Activated T-helper 2 cell treated with anti-CD3 and anti-CD28 coated beads, Interferon-gamma antibody, Interleukin-2, Interleukin-4, amounts not matched to agents 10 μg/mL and 5 μg/mL and 100 μg/mL, durations not matched to agents 14 hours and 24 hours and 36 hours (primary cell): ENCODE measurements at places on chromosomes 3 and 15.
A peak's percentile ranks its signal among the peaks of the same experiment; 100 is the strongest.

DNA sequence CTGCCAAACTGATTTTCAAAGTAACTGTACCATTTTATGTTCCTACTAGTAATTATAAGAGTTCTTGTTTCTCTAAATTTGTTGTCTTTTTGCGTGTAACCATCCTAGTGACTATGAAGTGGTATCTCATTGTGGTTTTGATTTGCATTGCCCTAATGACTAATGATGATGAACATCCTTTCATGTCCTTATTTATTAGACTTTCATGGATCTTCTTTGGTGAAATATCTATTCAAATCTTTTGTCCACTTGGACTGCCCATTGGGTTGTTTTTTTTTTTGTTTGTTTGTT lies 3.6 kb downstream of the OXSR1 start:
- no peaks in the 10 kb centered on the region for H3K27me3 ChIP-seq
- H3K36me3 ChIP-seq, result peaks cover 35% of the 10 kb centered on the region
- H3K27ac ChIP-seq, result peak overlapping the region; percentile 18

DNA sequence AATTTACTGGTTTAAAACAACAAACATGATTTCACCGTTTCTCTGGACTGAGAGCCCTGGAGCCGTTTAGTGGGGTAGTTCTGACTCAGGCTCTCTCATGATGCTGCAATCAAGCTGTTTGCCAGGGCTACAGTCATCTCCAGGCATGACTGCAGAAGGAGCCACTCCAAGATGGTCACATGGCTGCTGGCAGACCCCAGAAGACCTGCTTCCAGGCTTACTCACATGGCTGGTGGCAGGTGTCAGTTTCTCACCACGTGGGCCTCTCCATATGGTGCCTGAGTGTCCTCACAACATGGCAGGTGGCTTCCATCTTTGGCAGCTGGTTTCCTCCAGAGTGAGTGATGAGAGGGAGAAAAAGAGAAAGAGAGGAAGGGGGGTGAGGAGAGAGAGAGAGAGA lies 378.3 kb upstream of the RGMA start:
- H3K36me3 ChIP-seq, result no peaks in the 10 kb centered on the region
- no peak overlapping the region for H3K4me3 ChIP-seq
- H3K4me1 ChIP-seq, result no peaks in the 10 kb centered on the region
- H3K27ac ChIP-seq, result no peak overlapping the region
- DNase-seq, result no peak

DNA sequence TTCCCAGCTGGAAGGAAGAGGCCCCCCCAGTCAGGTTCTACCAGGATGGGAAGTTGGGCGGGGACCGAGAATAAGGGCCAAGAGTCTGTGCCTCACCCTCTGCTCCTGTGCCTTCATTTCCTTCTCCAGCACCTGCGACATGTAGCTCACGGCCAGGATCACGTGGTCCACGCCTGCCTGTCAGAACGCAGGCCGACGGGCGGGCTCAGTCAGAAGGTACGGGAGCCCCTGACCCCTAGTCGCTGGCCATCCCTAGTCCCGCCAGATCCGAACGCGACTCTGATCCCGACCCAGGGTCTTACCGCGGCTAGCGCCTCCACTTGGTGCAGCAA lies 489 bp downstream of the GMPPB start:
- H3K4me3 ChIP-seq, result peak overlapping the region; percentile 93
- H3K27me3 ChIP-seq, result no peaks in the 10 kb centered on the region
- DNase-seq, result peak; percentile 66
- H3K36me3 ChIP-seq, result peaks cover 35% of the 10 kb centered on the region
- H3K4me1 ChIP-seq, result peaks cover 22% of the 10 kb centered on the region

DNA sequence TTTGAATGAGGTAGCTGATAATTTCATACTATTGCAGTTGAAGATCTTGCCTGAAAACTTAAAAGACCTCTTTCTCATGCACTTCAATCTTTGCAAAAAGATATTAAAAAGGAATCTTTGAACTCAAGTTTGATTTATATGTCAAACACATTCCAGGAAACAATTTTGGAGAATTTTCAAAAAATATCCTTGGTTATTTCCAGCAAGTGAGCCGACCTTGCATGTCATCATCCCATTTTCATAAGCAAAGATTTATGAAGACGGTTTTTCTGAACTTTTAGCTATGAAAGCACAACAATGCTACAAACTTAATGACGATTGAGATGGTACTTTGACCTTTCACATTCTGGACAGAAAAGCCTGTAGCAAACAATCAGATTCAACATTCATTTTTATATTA lies 95.6 kb downstream of the RFX7 start:
- H3K36me3 ChIP-seq, result peaks cover 58% of the 10 kb centered on the region
- H3K27ac ChIP-seq, result no peak overlapping the region
- DNase-seq, result no peak
- H3K27me3 ChIP-seq, result no peaks in the 10 kb centered on the region
- H3K4me1 ChIP-seq, result peaks cover 13% of the 10 kb centered on the region

GRCh38 chr15:44489464-44489863 lies 47.5 kb upstream of the EIF3J start:
- H3K4me3 ChIP-seq, result no peak overlapping the region
- H3K27ac ChIP-seq, result peak overlapping the region; percentile 64
- H3K4me1 ChIP-seq, result peaks cover 27% of the 10 kb centered on the region

DNA sequence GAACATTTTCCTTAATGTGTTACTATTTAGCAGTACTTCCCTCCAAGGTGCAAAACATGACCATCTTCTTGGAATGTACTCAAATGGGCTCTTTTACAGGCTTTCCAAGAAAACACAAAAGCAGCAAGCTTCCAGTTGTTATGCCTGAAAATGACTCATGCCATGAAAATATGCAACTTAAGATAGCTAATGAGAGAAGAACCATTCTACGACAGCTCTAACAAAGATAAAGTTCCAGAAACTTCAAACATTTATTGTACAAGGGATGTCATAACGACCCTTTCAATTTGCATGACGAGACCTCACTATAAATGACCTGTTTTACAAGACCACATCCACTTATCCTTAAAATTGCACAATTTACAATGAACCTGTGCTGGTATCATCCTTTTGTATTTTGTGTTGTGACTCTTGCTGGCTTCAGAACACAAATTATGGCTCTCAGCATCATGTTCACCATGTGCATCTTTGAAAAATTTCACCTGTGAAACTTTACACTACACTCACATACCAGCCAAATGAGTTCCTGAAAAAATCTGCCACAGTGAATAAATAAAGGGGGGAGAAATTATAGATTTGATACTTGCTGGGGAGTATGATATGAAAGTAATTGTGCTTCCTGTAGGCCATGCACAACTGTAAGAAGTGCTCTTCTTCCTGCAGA lies 433.7 kb downstream of the MAGI1 start:
- H3K4me3 ChIP-seq, result no peak overlapping the region
- H3K27ac ChIP-seq, result no peak overlapping the region
- no peaks in the 10 kb centered on the region for H3K4me1 ChIP-seq
- no peaks in the 10 kb centered on the region for H3K27me3 ChIP-seq

GRCh38 chr15:38598749-38599148 lies 34.1 kb upstream of the RASGRP1 start:
- no peak overlapping the region for H3K27ac ChIP-seq
- DNase-seq, result no peak
- H3K27me3 ChIP-seq, result no peaks in the 10 kb centered on the region
- H3K36me3 ChIP-seq, result no peaks in the 10 kb centered on the region
- H3K4me3 ChIP-seq, result no peak overlapping the region

GRCh38 chr3:55434789-55435188 lies 52.3 kb downstream of the WNT5A start:
- no peaks in the 10 kb centered on the region for H3K27me3 ChIP-seq
- DNase-seq, result no peak
- H3K4me3 ChIP-seq, result no peak overlapping the region
- no peaks in the 10 kb centered on the region for H3K36me3 ChIP-seq
- H3K27ac ChIP-seq, result no peak overlapping the region

- H3K4me1 ChIP-seq, result peaks cover 47% of the 10 kb centered on the region
- H3K27ac ChIP-seq, result peak within 1 kb of the TSS; percentile 89
- peaks cover 27% of the 10 kb centered on the region for H3K27me3 ChIP-seq
- peak; percentile 75 for DNase-seq
- peaks cover 18% of the 10 kb centered on the region for H3K36me3 ChIP-seq
Observed at GRCh38 chr3:125055913-125056745, at the start of gene HEG1. HEG1 (minus strand) TSS chr3:125055997; CDS start chr3:125055890, 107 bp downstream.

DNA sequence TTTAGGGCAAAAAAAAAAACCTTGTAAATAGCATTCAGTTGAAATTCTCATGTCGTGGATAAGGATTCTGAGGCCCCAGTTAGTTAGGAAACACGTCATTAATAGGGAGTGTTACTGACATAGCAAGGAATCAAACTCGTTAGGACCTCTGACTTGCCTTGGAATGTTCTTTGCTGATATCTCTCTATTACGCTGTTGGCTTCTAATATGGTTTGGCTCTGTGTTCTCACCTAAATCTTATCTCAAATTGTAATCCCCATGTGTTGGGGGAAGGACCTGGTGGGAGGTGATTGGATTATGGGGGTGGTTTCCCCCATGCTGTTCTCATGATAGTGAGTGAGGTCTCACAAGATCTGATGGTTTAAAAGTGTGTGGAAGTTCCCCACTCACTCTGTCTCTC lies 40.3 kb downstream of the CHL1 start:
- H3K36me3 ChIP-seq, result no peaks in the 10 kb centered on the region
- no peak overlapping the region for H3K4me3 ChIP-seq
- no peaks in the 10 kb centered on the region for H3K27me3 ChIP-seq
- no peak for DNase-seq

DNA sequence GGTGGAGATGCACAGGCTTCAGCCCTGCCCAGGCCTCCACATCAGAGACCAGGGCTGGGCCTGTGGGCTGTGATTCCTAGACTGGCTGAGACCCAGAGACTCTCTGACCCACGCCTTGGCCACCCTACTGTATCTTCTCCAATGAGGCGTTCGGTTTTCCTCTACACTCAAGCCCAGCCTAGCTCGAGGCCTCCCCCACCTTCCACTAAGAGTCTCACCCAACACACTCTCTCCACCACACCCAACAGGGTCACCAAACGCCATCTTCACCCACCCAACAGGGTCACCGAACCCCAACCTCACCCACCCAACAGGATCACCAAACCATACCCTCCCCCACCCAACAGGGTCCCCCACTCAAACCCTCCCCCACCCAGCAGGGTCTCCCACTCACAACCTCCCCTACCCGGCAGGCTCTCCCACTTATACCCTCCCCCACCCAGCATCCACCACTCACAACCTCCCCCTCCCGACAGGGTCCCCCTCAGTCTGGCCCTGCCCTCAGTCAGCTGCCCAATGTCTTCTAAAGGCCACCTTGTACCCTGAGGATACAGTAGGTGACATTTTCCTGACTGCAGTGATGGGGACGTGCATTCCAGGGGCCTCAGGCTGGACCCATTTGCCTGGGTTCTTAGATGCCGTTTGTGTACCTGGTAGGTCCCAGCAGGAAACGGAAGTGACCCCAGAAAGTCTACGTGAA lies 20.4 kb downstream of the CFAP100 start:
- DNase-seq, result no peak
- H3K4me3 ChIP-seq, result no peak overlapping the region
- H3K27ac ChIP-seq, result no peak overlapping the region
- H3K4me1 ChIP-seq, result no peaks in the 10 kb centered on the region

GRCh38 chr3:138670407-138670806 lies 61.8 kb downstream of the FAIM start:
- no peak for DNase-seq
- no peaks in the 10 kb centered on the region for H3K27me3 ChIP-seq
- no peak overlapping the region for H3K27ac ChIP-seq
- no peak overlapping the region for H3K4me3 ChIP-seq
- peaks cover 24% of the 10 kb centered on the region for H3K36me3 ChIP-seq
